Inflammatory macrophage treated with lipopolysaccharide for 1 hour (primary cell): ENCODE measurements at places on chromosomes 2 and 18.
A peak's percentile ranks its signal among the peaks of the same experiment; 100 is the strongest.

DNA sequence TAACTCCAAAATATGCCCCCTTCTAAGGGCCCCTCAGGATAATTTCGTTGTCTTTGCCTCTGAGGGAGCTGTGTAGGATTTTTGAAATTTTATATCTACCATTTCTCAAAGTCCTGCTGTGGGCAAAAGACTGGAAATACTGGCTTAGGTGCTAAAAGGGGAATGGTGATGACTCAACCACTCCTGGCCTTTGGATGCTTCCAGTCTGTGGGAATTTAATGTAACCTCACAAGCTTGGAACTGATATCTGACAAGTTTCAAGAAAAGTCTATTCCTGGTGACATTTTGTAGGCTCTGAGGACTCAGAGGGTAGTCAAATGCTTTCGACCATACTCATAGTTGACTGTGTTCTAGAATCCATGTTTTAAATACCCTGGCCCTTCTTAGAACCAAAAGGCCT lies 3.4 kb upstream of the APCDD1 start:
- DNase-seq = no peak

- no peak for DNase-seq
These were observed 215.4 kb downstream of the AGAP1 start for GRCh38 chr2:235709124-235709813.

DNA sequence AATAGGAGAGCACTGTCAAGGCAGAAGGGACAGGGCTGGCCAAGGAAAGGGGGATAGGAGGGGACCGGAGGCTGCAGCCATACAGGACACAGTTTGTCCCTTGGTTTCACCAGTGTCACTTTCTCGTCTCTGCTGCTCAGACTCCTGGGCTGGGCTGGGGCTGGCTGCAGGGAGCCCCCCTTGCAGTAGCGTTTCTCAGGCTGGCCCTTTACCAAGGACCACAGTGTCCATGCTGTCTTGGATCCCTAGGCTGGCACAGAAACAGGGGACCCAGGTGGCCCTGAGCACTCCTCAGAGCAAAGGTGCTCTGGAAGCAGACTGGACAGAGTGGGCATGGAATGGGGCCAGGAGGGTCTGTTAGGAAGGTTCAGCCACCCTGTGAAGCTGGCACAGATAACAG lies 34.8 kb downstream of the ATOH8 start:
- DNase-seq = no peak

- no peak for DNase-seq
These were observed 24.5 kb downstream of the SIGLEC15 start for GRCh38 chr18:45850021-45850420.

GRCh38 chr18:36017232-36017631 lies 44.8 kb downstream of the RMP24 start:
- DNase-seq = no peak

- DNase-seq = peak; percentile 61
These were observed 66.9 kb upstream of the ZNG1B start for GRCh38 chr2:113370478-113371091.

DNA sequence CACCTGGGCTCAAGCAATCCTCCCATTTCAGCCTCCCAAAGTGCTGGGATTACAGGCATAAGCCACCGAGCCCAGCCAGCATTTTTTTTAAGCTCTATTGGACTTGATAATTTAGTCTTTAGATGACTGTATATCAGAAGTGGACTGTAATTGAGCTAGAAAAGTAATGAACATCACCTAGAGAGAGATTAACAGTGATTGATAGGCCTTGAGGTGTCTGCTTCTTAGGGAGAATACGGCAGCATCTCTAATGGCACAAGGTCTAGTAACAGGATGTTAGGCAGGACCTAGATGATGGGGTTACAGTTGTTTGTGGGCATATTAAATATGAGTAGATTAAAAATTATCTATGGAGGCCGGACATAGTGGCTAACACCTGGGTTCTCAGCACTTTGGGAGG lies 17.7 kb upstream of the UGGT1 start:
- DNase-seq = no peak

DNA sequence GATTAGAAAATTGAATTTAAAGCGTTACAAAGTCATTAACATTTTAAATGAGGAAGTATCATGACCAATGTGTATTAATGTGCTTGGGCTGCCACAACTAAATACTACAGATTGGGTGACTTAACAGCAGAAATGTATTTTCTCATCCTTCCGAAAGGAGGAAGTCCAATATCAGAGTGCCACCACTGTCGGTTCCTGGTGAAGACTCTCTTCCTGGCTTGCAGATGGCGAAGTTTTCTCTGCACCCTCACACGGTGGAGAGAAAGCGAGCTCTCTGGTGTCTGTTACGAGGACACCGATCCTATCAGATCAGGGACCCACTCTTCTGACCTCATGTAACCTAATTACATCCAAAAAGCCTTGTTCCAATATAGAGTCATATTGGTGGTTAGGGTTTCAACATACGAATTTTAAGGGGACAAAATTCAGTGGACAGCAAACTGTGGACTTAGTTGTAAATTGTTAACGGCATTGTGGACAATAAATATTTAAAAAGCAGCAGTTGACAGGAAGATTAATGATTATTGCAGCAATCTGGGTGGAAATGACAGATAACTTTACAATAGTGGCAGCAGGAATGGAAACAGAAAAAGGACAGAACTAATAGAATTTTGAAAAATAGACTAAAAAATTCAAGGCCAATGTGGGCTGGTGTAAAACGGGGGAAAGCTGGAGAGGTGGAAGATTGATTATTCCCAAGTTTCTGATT lies 35.1 kb upstream of the CYRIA start:
- peak; percentile 43 for DNase-seq
